ENCODE measurements at places on chromosomes 6 and 20.

DNA sequence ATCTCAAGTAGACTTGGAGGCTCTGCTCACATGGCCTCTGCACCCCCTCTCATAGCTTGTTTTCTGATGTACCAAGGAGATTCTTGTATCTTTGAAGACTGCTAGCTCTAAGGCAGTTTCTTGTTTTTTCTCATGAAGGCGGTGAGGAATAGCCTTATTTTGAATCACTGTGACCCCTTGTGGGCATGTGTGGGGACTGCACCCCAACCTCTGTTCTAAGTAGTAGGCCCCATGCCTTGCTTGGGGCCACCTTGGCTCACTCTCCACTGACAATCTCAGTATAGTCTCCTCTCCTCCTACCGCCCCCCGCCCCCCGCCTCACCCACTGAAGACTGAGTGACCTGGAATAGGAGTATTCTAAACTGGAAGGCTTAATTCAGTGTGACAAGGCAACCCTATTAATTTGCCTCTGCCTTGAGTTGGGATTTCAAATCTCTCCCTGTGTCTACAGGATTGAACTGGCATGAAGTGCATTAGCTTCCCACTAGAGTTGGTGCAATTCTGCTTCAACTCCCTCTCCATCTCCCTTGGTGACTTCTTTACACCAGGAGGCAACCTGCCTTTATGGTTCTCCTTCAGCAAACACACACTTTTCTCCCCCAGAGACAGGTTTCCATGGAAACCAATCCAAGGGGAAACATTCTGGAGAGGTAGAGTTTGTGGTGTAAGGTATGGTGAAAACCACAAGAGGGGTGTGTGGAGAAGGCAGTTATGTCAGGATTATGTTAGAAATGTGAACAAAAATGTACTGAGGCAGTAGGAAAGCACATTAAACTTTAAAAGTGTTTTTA, 75.4 kb upstream of the ECI2 start:
- peak; percentile 14 for DNase-seq

DNA sequence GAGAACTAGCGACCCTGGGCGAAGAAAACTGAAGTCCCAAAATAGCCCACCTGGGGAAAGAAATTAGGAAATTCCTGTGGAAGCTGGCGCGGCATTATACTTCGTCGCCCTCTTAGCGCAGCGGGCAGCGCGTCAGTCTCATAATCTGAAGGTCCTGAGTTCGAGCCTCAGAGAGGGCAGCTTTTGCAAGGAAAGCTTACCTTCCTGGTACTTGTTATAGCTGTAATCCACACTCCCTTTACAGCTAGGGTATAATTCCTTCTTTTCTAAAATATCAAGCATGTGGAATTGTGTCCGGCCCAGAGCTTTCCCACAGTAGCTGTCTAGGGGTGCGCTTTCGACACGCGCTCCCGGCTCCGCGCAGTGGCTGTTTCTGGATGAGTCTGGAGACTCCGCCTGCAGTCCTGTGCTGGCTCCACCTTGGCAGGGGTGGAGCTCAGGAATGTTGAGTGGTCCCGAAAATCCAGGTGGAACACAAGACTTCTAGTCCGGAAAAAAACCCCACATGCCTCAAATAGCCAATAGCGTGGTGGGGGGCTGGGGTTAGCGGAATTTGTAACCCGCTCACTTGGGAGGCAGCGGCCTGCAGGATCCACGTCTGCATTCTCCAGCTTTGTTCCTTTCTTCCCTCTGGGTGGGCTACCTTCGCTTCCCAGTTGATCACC, 83.7 kb upstream of the ZNF322 start:
- DNase-seq: no peak

DNA sequence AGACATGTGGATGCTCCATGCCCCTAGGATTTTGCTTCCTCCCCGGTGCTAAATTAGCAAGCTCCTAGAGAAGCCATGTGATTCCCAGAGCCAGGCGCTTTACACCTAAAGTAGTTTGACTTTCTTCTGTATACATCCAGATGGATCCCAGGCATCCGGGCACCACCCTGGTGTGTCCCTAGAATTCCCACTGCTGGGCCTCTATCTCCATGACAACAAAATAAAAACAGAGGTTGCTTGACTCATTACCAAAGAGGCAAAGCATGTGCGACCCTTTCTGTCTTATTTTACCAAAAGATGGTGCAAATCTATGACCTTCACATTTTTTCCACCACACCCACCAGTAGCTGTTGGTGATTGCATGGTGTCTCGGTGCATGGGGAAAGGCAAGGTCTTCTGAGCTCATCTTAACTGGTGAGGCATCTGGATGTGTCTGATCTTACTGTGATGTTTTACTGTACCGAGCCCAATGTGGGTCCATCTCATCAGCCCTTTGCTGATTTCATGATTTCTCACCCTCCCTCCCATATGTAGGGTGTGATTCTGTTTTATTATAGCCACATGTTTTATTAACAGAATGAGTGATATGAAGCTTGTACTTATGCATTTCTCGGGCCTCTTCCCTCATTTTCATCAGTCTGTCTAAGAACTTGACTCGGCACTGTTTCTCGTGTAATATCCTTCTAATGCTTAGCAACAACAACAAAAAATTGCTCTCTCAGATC, 27.4 kb upstream of the VAPB start:
- no peak for DNase-seq

GRCh38 chr6:13405961-13406477, 77.7 kb upstream of the TBC1D7 start:
- no peak for DNase-seq

DNA sequence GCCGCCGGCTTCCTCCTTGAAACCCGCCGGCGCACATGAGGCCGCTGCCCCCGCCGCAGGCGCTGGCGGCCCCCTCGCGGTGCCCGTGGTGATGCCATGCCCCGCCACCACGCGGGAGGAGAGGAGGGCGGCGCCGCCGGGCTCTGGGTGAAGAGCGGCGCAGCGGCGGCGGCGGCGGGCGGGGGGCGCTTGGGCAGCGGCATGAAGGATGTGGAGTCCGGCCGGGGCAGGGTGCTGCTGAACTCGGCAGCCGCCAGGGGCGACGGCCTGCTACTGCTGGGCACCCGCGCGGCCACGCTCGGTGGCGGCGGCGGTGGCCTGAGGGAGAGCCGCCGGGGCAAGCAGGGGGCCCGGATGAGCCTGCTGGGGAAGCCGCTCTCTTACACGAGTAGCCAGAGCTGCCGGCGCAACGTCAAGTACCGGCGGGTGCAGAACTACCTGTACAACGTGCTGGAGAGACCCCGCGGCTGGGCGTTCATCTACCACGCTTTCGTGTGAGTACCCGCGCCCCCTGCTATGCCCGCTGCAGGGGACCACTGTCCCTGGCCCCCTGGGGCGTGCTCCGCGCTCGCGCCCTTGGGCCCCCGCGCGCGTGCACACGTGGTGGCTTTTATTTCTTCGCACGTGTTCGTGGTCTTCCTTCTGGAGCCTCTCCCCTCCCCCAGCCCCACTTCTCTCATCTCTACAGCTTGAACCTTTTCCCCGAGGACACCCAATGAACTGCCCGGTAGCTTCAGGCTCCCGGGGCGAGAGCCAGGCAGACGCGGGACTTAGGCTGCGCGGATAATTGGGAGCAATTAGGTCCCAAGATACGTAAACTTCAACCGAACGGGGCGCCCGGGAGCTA, 453 bp downstream of the KCNQ5 start:
- DNase-seq: peak; percentile 34

GRCh38 chr20:59051666-59052185, 9.1 kb upstream of the PRELID3B start:
- DNase-seq: no peak

- DNase-seq: no peak
Measured at GRCh38 chr20:5205348-5206210, 78.8 kb downstream of the CDS2 start.

- DNase-seq: no peak
Measured at GRCh38 chr6:151723152-151723551, 84.3 kb upstream of the ESR1 start.

DNA sequence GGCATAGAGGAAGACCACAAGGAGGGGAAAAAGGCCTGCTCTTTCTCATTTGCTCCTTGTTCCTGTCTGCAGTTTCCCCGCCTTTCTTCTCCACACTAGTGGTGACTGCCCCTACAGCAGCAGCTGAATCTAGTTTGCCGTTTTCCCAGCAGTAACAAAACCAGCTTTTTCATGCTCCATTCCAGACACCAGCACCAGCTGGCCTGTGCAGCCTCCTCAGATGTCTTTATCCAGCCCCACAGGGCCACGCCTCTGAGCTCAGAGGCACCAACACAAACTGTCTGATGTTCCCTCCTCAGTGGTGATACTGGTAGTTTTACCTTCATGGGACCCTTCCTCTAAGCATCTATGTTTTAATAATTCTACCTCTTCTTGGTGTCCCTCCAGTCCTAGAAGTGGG, 70.4 kb upstream of the SLC24A3 start:
- no peak for DNase-seq

DNA sequence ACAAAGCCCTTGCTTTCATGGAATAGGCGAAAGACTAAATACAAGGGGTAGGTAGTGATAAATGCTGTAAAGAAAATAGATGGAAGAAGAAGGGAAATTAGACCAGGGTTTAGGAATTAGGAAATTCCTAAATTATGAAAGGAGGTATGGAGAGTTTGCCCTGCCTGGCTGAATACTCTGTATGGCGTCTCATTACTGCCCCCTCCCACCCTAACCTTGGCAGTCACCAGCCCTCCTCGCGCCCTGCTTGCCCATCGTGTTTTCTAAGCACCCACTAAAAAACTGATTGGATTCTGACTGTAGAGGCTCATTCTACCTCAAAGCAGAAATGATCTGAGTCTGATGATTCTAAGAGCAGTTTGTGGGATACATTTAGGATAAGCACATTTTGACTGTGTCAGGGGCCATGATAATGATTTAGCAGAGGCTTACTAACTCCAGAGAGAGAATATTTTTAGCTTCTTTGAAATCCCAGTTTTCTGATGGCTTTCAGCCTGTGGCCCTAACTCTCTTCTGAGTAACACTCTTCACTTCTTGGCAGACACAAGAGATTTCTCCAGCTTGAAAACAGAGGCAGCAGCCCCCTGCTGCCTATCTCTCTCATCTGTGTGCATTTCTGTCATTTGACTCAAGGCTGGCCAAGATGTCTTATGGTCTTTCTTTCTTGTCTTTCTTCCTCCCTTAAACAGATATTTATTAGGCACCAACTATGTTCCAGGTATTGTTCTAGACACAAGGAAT, 1.4 kb upstream of the CHD6 start:
- no peak for DNase-seq

DNA sequence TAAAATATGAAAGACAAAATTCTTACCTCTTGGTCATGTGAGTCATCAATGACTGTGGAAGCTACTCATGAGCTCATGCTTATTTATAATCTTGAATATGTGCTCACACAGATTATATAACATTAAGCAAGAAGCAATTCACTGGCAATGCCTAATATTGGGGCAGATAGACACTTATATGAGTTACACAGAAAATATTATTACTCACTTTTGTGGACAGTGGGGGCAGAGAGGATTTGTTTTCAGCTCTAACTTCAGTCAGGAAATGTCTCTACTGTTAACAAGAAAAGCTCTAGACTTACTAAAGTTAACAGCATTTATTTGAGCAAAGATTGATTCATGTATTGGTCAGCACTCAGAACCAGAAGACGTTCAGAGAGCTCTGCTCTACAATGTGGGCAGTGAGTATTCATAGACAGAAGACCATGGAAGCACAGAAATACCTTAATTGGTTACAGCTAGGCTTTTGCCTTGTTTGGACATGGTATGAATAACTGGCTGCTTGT, 85.8 kb upstream of the AHI1 start:
- peak; percentile 31 for DNase-seq

DNA sequence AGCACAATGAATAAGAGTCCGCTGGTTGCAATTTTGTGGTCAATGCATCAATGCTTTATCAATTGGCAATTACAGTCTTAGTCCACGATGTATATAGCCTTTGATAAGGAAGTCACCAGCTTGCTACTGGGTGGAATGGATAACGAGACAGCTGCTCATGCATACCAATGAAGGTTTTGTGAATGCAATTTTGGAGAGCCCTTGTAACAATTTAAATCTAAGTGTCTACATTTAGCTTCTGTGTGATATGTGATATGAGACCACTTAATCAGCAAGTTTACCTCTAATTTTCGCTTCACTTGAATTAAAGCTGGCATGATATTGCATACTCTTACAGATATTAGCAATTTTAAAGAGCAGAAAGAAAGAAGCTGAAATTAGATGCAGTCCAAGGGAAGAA, 543.9 kb downstream of the RNF144B start:
- DNase-seq: no peak

DNA sequence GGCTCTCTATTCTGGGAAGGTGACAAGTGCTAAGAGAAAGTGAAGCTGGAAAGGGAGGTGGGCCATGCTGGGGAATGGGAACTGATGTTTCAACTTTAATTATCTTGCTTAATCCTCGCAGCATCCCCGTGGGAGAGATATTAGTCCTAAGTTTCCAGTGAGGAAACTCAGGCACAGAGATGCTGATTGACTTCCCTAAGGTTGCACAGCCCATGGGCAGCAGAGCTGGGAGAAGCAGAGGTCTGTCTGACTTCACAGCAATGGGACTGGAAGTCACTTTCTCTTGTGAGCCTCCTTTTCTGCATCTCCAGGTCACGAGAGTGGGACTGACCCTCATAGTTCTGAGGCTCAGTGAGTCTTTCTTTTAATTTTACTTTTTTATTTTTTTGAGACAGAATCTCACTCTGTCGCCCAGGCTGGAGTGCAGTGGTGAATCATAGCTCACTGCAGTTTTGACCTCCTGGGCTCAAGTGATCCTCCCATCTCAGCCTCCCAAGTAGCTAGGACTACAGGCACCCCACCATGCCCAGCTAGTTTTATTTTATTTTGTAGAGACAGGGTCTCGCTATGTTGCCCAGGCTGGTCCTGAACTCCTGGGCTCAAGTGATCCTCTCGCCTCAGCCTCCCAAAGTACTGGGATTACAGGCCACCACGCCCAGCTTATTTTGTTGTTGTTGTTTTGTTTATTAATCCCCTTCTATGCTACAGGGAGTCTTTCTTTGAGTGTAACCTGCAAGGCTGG, 2.6 kb downstream of the RAB44 start:
- DNase-seq: no peak

- no peak for DNase-seq
Measured at GRCh38 chr20:8740265-8740664, 328.6 kb upstream of the PLCB4 start.

DNA sequence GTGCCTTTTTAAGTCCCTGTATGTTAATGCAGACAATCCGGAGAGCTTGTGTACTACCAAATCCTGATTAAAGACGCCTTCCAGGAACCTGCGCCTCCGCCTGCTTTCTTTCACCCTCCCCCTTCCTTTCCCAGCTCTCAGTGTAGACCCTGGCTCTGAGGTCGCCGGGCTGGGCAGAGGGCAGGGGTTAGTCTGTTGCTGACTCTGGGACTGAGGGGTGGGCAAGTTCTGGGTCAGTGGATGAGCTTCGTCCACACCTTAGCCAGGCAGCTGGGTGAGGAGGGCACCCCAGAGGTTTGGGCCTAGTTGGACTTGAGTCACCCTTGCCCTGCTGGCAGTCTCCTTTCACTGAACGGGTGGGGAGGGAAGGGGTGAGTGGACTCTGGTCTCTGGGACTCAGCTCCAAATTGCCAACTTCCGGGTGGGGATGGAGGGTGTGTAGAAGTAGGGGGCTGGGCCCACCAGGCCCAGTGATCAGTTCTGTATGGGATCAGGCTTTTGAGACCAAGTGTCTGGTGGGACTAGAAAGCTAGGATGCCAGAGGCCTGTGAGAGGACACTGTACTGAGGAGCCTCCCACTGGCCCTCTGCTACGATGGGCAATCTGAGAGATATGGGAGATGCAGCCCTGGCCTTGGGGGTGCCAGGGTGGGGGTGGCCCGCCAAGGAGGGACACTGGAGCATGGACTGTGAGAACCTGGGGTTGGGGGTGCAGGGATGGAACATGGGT, 21.3 kb upstream of the SLC22A7 start:
- no peak for DNase-seq

Measured in HS-27A (cell line).